ENCODE measurements at places on chromosomes 11 and 22. TPM values are rescaled to one million over a fixed set of nuclear protein-coding genes. Genes with fewer than 3 reads are reported as not detected.

DNA sequence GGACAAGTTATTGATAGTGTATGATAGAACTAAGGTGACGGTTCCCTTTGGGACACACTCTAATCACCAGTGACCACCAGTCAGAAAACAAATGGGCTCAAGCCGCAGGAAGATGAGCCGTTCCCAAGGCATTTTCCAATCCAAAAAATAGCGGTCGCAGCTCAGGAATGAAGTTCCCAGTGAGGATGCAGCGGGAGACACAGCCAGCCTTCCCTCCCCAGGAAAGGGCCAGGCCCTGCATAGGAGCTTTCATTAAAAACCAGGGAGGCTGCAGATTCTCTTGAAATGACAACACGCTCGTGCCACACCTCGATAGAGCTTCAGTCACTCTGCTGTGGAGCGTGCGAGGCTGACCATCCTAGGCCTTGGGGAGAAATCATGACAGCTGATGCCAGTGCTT lies 65.8 kb upstream of the WNT7B start:
- DNase-seq = no peak

GRCh38 chr22:47063071-47063509 lies 300.6 kb downstream of the TBC1D22A start:
- no peak for DNase-seq

CASP4 gene
- total RNA-seq = 0.86 TPM

- DNase-seq = no peak
Measured at GRCh38 chr11:48098024-48098423, 117.7 kb downstream of the PTPRJ start.

DNA sequence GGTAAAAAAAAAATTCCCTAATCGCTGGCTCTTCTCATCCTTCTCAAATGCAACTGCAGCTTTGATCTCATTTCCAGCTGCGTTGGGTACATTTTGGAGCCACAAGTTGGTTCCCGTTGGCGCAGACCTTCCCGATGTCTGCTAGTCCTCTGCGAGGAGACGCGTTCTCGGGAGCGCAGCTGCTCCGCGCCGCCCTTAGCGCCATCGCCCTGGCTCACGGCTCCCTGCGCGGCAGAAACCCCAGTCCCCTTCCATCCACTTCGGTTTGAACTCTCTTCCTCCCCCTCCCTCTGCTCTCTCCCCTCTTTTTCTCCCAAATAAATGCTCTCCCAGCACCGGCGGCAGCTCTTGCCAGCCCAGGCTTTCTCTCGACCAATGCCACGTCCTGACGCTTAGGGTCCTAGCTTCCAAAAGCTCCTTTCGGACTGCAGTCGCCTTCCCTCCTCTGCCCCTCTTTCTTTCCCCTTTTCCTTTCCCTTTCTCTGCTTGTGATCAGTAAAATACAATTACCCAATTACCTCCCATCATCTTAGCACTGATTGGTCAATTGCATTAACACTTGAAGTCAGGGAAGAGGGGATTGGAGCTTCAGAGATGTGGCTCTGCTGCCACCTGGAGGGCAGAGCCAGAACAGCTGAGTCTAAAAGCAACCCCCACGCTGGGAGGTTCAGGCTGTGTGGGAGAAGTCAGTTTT lies 1165.7 kb downstream of the LRRC4C start:
- peak; percentile 93 for DNase-seq

- DNase-seq = no peak
Measured at GRCh38 chr22:26648011-26648497, 9.3 kb upstream of the MIAT start.

OR2AT4 gene
- total RNA-seq = not detected

Data from astrocyte (in vitro differentiated cells and primary cell).